ENCODE measurements at places on chromosomes 13 and 19.

DNA sequence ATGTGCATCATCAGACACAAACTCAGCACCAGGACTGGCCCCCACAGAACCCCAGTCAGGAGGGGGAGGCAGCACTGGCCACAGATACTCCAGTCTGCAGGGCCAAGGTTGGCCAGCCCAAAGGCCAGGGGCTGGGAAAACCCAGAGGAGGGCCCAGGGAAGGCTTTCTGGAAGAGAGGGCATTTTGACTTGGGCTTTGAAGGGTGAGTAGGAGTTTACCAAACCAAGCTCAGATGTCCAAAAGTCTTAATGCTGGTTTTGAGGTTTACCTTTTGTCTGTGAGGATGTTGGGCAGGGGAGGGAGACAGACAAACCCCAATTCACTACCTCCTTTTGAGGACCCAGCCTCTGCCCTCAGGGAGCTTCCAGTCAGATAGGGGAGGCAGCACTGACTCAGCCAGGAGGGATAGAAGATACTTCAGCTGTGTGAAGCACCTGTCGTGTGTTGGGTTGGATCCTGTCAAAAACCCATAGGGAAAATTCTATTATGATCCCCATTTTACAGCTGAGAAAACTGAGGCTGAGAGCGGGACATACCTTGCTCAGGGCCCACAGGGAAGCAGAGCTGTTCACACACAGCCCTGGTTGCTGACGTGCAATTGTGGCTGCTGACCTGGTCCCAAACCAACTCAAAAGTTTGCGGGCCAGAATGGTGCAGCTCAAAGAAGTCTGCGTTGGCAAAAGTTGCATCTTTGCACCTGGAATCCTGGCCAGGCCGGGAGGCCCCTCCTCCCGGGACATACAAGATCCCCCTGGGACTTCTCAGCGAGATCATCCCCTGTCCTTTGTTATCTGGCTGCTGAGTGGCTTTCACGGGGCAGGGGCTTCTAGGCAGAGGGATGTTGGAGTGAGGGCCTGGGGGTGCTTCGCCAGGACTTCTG is 13.1 kb downstream of the CILP2 start:
- DNase-seq = no peak

GRCh38 chr13:112716841-112717520 is 27.1 kb downstream of the ATP11A start:
- no peak for DNase-seq

DNA sequence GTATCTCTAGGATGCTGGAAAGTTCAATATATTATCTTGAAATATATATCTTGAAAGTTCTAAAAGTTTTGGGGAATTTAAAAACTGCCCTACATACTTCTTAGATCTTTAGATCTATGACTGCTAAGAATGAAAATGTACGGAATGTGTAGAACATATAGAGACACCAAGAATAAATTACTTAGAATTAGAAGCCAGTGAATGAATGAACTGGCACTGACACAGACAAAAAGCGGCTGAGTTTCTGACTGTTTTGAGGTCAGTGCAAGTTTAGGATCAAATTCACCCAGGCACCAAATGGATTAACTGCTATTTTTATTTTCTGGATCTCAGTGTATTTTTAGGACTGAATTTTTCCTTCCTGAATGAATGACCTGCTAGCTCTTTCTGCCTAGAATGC is 411.2 kb downstream of the KCTD12 start:
- DNase-seq = no peak

GRCh38 chr19:8697671-8698432 is 743 bp downstream of the ACTL9 start:
- DNase-seq = no peak

GRCh38 chr13:100330662-100331061 is 241.8 kb downstream of the PCCA start:
- no peak for DNase-seq

- no peak for DNase-seq
Measured at GRCh38 chr19:47581605-47582319, 8.8 kb upstream of the ZNF541 start.

DNA sequence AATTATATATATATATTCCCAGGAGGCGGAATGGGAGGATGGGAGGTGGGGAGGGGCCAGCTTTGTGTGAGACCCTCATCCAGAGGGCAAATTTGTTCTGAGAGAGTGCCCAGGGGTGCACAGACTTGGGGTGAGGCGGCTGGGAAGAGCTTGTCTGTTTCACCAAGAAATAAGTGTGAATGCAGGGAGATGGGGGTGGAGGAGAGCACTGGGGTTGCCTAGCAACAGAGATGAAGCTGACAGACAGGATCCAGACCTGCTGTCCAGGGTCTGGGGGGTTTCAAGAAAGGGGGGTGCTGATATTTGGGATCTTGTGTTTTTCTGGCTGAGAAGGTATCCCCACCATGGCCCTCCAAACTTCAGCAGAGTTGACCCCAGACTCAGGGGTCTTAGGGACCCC is 18.6 kb upstream of the TNFAIP8L1 start:
- DNase-seq = no peak

DNA sequence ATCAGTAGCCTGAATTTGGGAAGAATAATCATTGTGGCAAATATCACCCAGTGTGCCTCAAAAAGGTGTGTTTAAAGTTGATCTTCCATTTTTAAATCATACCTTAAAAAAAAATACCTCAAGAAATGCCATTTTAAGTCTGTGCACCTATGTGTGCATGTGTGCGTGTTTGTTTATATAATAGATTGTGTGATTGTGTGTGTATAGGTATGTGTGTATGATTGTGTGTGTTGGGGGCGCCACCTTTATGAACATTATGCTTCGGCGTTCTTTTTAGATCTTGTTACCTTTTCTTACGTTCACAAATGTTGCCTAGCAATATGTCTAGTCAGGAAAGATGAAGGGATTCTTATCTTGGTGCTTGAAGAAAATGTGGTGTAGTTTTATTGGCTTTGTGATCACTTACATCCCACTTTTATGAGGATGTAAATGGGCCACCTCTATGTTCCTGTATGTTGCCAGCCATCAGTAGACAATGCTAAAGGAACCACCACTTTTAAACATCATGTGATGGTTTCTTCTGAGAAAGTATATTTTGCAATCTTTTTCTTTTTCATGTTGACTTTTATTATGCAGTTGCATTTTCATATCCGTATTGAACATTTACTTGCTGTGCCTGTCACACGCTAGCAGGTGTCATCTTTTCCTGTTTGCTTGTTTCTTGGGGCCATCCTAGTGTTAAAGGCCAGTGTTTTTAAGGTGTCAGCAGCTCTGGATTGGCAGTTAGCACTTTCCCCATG is 2.2 kb upstream of the IRS2 start:
- DNase-seq = no peak

- DNase-seq = no peak
Measured at GRCh38 chr13:111505175-111505777, 184.8 kb downstream of the TEX29 start.

GRCh38 chr13:112893570-112894422 is 75.2 kb upstream of the MCF2L start:
- DNase-seq = no peak

DNA sequence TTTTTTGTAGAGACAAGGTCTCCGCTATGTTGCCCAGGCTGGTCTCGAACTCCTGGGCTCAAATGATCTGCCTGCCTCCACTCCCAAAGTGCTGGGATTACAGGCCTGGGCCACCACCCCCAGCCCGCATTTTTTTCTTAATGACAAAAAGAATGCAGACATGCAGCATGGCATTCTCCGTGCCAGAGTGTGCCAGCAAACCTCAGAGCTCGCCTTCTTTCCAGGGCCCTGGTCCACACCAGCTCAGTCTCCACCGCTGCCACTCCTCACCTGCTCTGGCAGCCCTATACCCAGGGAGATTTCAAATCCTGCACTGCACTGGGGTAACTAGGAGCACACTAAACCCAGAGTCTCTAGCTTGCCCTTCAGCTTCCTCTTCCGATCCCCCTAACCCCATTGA is 41.7 kb downstream of the ZIC5 start:
- DNase-seq = no peak

DNA sequence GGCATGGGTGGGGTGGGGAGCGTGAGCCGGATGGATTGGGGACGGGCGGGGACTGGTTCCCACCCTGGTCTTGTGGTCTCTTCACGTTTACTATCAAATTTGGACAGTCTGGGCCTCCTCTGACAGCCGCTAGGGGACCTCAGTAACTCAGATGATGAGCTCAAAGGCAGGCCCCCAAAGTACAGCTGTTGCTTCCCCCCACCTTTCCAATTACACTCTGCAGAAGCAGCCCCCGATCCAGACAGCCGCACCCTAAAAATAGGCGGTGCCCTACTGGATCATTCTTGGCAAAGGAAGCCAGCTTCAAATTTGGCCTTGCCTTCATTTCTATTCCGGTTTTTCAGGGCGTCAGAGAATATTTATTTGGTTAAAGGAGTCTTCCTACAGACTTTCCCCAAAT is 1.9 kb upstream of the FOXO1 start:
- DNase-seq = peak; percentile 53

GRCh38 chr13:113664751-113665596 is 2.0 kb upstream of the GRK1 start:
- DNase-seq = peak; percentile 6

- no peak for DNase-seq
Measured at GRCh38 chr13:23020246-23020843, 160.4 kb upstream of the SGCG start.

DNA sequence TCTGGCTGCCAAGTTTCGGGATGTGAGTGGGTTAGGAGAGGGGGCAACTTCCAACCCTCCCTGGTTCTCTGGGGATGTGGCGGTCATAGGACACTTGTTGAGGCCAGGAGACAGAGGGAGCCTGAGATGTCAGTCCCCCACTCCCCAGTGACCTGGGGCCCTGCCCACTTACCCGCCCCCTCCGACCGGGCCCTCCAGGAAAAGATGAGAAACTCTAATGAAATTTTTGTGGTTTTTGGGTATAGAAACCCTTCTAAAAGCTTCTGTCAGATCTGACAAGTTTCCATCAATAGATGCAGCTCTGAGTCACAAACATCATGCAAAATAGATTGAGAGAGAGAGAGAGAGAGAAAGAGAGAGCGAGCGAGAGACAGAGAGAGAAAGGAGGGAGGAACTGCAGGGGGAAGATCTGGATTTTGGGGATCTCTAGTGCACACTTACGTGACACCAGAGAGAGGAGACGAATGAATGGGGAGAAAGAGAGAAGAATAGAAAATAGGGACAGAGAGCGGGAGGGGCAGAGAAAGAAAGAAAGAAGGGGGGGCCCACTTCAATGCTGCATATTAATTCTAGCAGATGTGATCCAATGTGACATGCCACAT is 94.0 kb downstream of the PTPRS start:
- DNase-seq = no peak

DNA sequence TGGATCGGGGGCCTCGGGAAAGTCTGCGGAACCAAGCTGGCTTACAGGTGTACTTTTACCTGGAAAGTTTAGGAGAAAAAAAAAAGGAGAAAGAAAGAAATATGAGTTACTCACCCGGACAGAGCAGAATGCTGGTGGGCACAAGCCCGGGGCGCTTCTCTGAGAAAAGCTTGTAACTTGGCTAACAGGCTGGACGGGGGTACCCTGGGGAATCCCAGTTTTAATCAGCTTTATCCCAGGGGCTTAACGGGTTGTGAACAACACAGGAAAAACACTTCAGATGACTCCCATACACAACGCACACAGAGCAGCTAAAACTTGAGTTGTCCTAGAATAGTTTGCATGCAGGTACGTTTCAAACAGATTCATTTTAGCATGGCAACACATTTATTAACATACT is 37.3 kb downstream of the KLF2 start:
- DNase-seq = no peak

DNA sequence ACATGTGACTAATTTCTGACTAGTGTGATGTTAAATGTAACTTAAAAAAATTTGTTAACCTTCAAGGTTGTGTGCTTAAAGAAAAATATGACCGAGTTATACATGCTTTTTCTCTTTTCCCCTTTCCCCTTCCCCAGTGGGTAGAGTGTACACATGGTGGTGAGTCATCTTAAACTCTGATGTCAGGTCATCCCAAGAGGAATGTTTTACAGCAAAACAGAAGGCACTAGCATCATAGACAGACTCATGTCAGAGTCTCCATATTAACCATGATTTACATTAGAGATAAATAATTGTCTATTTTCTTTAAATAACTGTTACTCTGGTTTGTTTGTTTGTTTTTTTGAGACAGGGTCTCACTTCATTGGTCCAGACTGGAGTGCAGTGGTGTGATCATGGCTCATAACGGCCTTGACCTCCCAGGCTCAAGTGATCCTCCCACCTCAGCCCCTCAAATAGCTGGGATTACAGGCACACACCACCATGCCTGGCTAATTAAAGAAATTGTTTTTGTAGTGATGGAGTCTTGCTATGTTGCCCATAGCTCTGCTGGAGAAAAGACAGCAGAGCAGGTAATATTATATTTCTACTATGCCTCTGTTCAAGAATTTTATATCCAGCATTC is 160.4 kb upstream of the PCDH9 start:
- no peak for DNase-seq

DNA sequence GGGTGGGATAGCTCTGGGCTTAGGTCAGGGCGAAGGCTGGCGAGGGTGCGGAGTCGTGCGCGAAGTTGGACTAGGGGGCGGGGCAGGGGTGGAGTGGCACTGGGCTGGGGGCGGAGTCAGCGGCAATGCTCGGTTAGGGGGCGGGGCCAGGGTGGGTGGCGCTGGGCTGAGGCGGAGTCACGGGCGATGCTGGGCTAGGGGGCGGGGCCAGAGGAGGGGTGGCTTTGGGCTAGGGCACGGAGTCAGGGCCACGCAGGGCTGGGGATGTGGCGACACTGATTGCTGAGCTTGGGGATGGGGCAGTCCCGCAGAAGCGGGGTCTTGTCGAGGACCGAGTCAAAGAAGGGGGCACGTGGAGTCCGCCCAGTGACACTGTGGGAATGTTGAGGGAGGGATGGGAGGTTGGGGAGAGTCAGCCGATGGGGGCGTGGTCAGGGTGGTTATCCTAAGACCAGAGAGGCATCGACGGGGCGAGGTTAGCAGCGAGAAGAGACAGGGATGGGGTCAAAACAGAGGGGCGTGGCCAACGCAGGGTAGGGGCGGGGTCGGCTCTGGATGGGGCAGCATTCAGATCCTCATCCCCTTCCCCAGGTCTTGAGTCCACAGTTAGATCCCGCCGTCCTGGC is 8.7 kb downstream of the HOMER3 start:
- DNase-seq = peak; percentile 69

DNA sequence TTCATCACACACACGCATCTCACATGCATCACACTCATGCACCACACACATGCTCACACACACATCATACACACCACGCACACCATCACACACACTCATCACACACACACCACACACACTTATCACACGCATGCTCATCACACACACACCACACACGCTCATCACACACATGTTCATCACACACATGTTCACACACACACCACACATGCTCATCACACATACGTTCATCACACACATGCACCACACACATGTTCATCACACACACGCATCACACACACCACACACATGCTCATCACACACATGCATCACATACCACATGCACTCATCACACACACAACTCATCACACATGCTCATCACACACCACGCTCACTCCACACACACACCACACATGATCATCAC is 46.9 kb downstream of the C1QTNF9 start:
- DNase-seq = no peak

- no peak for DNase-seq
Measured at GRCh38 chr19:4851551-4852290, 15.7 kb downstream of the PLIN3 start.

DNA sequence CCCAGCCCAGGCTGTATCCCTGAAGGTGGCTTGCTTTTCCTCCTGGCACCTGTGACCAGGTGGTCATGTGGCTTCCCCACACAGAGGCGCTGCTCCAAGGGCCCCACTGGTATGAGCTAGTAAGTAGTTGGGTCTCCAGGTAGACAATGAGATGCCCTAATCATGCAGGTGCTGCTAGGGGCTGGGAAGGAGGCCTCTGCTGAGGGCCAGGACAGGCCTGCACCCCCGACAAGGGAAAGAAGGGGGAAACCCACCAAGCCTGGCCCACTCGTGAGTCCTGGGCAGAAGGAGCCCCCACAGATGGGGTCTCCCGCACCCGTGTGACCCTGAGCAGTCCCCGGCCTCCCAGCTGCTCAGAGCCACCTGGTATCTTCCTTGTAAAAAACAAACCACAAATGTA is 13.2 kb downstream of the PEX11G start:
- no peak for DNase-seq
